HCT116 (cell line): ENCODE measurements at places on chromosomes 1 and 21.

- DNase-seq = no peak
Observed at GRCh38 chr1:24182061-24182460, 5.0 kb downstream of the IFNLR1 start.

DNA sequence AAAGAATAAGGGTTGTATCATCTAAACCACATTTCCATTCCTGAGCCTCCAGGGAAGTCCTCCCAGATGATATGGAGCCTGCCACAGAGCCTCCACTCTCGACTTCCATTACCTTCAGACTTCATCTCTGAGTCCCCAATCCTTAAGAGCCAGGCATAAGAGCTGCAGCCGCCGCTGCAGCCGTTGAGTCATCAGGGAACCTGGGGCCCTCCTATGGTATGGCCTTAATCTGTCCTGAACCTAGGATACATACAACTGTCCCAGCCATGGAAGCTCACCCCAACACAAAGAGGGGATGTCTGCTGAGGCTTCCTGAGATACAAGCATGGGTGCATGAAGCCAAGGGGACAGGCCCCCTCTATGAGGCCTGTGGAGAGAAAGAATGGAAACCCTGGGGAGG is 16.3 kb downstream of the TAL1 start:
- no peak for DNase-seq

GRCh38 chr1:151939141-151939540 is 29.8 kb upstream of the THEM4 start:
- no peak for DNase-seq

GRCh38 chr1:55876276-55877060 is 661.3 kb upstream of the USP24 start:
- DNase-seq = no peak

GRCh38 chr1:66699213-66699612 is 53.0 kb upstream of the DYNLT5 start:
- no peak for DNase-seq

GRCh38 chr1:198647055-198647454 is 8.2 kb downstream of the PTPRC start:
- DNase-seq = no peak

DNA sequence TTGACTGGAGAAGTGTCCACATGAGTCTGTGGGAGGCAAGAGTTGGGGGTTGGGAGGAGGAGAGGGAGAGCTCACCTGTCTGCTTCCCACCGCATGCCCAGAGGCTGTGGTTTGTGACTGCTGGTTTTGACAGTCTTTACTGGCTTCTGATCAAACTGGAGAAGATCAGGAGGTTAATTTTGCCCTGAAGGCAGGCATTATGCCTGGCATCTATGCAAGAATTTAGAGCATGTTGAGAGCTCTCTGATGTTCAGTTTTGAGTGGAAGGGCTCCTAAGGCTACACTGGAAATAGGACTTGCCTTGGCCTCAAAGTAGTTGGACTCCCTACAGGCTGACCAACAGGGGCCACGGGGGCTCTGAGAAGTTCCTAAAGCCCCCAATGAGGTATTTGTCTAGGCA is 101.6 kb downstream of the TLR5 start:
- DNase-seq = no peak

DNA sequence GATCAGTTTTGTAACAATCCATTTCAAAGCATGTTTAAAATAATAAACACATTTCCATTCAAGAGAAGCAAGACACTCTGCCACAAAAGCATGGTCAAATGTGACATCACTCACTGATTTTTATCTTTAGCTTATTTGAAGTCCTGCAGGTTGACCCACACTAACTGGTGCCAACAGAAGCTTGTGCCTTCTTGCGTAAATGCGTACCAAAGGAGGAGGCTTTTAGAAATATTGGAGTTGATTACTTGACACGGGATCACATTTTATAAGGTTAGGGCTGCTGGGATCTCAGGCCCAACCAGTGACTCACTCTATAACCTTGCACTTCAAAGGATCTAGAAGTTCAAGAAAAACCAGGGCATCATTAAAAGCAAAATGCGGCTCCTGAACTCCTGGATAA is 203.6 kb downstream of the PCP4 start:
- no peak for DNase-seq

DNA sequence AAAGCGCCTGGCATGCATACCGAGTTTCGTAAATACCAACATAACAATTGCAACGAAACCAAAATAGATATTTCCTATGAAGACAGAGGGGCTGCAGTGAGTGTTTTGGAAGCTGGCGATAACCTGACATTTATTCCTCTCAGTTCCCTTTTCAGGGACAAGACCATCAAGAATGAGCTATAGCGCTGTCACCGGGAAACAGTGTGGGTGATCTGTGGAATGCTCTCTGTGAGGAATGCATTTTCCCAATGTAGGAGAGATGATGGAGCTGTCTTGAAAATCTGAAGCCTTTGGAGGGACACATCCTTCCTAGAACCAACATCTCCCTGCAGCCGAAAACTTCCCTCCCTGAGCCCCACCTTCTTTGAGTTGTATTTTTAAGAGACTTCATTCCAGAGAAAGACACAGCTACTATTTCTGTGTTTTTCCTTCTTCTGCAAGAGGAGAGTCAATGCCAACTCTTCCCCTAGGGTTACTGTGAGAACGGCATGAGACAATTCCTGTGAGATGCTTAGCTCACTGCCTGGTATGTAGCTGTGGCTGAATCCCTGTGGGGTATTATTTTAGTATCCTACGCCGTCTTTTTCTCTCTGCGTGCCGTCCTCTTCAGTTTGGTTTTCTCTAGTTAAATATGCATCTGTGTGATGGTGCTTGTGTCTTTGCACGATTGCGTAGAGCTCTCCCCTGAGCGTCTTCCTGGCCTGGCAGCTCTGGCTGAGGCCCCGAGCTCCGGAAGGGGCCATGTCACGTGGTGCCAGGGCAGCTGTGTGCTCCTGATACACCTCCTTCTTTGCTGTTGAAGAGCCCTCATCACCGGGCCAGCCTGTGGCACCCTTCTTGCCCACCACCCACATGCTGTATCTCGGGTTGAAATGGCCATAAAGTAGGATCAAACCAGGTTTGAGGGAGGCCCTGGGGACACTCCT is 45.2 kb downstream of the AJAP1 start:
- DNase-seq = no peak

DNA sequence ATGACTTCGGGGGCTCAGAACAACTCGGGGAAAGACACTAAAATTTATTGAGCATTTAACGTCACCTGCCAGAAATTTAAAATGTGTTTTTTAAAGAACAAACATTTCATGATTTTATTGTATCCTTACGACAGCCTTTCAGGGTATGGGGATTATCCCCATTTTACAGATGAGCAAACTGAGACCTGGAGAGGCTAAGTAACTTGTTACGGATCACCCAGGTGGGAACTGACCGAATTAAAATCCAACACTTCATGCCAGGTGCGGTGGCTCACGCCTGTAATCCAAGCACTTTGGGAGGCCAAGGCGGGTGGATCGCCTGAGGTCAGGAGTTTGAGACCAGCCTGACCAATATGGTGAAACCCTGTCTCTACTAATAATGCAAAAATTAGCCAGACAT is 50.9 kb downstream of the DISC1 start:
- DNase-seq = no peak
